Thoracic aorta (tissue), 2 donors: ENCODE measurements at places on chromosomes 1 and 21. TPM values are rescaled to one million over a fixed set of nuclear protein-coding genes. Genes with fewer than 3 reads are reported as not detected.

GJA8 gene
- total RNA-seq: not detected

SLX9 gene
- 5.9 TPM for total RNA-seq

AMY1C gene
- not detected for total RNA-seq

LRRC38 gene
- total RNA-seq: not detected

LGR6 gene
- total RNA-seq: 99.0 TPM

C1orf87 gene
- 1.5 TPM for total RNA-seq

ALX3 gene
- not detected for total RNA-seq

FNDC10 gene
- 2.7 TPM for total RNA-seq

TRIM58 gene
- total RNA-seq: 0.99 TPM

- DNase-seq: no peak
These were observed 78.0 kb upstream of the IPO9 start for GRCh38 chr1:201750934-201751333.

- DNase-seq: no peak
These were observed 279.2 kb downstream of the RPS6KC1 start for GRCh38 chr1:213330281-213330680.

DNA sequence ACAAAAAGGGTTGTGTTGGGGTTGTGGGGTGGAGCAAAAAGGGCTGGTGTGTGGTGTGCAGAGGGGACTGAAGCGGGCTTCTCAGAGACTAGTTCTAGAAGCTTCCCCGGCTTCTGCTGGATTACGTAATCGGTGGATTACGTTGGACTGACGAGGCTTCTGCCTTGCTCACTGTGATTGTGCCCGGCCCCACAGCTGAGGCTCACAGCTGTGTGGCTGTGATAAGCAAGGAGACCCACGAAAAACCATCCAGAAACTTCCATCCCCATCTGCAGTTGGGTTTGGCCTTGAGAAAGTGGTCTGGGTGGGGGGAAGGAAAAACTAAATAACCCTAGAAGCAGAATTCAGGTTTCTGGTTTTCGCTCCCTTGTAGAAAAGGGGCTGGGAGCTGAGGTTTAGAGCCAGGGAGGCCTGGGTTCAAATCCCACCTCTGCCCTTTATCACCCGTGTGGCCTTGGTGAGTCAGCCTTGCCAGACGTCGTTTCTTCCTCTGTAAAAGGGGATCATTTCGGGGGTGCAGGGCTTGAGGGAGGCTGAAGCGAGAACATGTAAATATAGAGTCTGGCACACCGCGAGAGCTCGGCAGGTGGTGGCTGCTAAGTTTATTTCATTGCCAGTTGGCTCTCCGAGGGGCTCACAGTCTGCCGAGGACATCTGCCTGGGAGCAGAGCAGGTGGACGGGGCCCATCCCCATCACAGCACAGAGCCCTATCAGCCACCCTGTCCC lies 30.4 kb upstream of the DISP3 start:
- DNase-seq: no peak

- no peak for DNase-seq
These were observed 406.9 kb upstream of the NCAM2 start for GRCh38 chr21:20591284-20591683.

GRCh38 chr1:94648225-94649007 lies 106.9 kb upstream of the F3 start:
- DNase-seq: peak; percentile 25

DNA sequence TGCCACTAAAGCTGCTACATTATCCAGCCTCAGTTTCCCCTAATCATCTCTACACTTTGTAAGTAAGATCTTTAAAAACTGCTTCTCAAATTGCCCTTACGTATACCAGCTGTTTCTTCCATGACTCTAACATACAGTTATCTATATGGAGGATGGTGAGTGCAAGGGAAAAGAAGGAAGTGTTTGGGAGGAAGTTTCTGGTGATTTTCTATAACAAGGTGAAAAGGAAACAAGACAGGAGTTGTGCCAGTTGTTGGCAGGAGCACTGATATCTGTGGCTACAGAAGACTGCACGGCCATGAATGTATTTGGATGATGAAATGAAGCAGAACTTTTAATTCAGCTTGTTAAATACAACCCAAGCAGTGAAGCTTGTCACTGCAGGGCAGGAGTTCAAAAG lies 32.3 kb upstream of the NHLH2 start:
- no peak for DNase-seq

- no peak for DNase-seq
These were observed 3.4 kb upstream of the CHD5 start for GRCh38 chr1:6183520-6183989.

GRCh38 chr1:202807451-202807925 lies 733 bp downstream of the KDM5B start:
- no peak for DNase-seq

DNA sequence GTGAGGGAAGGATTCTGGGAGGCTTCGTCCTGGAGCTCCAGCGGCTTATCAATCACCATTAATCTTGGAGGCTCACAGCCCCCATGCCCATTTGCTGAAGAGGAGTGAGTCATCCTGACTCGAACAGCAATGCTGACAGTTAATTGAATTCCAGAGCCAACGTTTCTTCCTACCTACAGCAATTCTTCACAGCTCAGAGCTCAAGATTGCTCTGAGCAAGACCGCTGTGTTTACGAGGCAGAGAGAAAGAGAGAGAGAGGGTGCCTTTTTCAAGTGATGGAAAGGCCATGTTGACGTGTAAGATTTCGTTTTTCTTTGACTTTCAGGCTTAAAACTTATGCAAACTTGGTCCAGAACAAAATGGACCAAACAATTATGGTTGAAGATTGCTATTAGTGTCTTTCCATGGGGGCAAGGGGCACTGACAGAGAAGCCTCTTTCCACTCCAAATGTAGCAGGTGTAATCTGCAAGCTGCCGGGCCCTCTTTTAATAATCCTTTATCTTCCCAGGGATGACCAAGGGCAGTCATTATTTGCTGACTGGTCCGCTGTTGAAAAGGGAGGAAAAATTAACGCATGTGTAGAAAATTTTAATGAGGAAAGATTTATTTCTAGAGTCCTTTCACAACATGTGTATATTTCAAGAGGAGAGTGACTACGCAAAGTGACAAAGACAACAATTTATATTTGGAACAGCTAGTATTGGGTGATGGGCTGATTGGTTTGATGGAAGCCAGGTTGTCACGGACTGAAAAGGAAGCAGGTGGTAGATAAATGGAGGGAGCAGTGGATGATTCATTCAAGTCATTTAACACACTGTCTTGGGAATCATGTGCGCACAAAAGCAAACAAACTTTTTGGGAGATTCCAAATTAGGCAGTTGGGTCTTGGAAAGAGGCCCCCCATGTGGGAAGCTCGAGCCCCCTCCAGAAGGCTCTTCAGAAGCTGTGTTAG lies 136.1 kb upstream of the IRF2BP2 start:
- DNase-seq: no peak

DNA sequence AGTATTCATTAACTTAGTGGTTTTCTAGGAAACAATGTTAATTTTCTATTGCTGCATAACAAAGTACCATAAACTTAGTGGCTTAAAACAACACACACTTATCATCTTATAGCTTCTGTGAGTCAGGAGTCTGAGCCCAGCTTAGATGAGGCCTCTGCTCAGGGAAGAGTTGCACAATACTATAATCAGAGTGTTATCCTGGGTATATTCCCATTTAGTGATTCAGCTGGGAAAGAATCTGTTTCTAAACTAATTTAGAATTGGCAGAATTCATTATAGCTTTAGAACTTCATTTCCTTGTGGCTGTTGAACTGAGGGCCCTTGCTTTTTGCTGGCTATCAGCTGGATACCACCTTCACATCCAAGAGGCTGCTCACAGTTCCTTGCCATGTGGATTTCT lies 515.5 kb downstream of the BRINP3 start:
- no peak for DNase-seq

- DNase-seq: no peak
These were observed 75.8 kb upstream of the WNT4 start for GRCh38 chr1:22218618-22219250.

- DNase-seq: no peak
These were observed 25.7 kb upstream of the ERICH3 start for GRCh38 chr1:74699331-74699730.

DNA sequence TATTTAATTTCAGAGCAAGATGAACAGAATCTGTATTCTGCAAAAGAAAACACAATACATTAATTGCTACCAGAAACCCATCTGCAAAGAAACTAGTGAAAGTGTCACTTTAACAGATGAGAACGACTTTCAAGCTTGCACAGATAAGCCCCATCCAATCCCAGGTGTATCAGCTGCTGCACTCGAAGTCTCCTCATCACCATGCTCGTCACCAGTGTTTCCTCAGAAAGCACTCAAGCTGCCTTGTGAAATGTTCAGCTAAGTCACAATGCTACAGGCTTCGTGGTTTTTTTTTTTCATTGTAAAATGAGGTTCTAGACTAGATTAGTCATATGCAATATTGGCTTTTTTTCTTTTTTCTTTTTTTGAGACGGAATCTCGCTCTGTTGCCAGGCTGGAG lies 3.3 kb upstream of the TOMM20 start:
- no peak for DNase-seq

- no peak for DNase-seq
These were observed 162.7 kb upstream of the COL6A1 start for GRCh38 chr21:45818904-45819285.

DNA sequence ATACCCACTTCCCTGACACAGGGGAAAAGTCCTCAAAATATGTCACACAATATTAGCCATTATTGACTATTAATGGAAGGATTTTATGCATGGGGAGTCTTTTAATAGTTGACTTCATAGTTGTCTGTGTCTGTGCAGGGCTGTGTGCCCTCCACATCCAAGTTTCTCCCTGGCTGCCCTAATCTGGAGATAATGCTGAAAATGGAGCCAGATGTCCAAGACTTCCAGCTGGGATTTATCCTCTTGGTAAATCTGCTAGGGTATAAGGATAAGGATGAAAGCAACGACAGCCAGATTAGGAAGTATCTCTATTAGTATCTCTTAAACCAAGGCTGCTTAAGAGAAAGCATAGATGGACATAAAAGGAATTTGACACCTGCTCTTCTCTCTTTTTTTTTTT lies 42.1 kb downstream of the CDK18 start:
- DNase-seq: no peak

DNA sequence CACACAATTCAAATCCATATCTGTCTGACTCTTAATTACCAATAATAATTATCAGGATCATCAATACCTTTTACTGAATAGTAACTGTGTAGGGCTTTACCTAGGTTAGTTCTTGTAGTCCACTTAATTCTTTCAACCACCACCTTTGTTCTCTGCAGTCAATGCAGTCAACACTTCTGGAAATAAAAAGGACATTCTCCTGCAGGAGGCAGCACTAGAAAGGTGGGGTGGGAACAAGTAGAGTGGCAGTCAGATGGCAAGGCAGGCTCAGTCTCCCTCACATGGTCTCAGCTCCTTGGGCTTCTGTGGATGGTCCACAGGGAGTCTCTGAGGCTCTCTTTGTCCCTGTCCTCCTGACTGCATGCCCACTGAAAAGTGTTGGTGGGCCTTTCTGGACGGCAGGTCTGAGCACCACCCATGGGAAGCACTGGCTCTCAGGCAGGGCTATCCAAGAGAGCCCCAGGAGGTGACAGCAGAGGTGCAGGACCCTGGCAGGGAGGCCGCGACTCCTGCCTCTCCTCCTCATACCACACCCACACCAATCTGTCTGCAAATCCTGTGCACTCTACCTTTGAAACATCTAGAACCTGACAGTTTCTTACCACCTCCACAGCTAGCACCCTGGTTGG lies 237.3 kb downstream of the FOXD2 start:
- DNase-seq: no peak

- DNase-seq: no peak
These were observed 37.6 kb downstream of the FAAH start for GRCh38 chr1:46431695-46432094.

DNA sequence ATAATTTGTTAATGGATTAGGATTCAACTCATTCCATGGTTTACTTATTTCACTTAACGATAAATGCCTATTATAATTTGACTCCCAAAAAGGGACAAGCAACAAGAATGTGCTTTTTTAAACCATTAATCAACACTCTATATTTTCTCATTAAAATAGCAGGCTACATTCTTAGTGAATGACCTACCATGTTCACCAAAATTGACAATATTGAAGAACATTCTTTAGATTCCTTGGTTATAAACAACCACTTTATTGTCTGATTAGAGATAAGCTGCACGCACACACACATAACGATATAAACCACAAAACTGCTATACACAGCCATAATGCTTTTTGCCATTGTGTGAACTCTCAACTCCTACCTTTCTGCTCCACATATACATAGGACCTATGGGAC lies 75.4 kb upstream of the LRRC7 start:
- no peak for DNase-seq

DNA sequence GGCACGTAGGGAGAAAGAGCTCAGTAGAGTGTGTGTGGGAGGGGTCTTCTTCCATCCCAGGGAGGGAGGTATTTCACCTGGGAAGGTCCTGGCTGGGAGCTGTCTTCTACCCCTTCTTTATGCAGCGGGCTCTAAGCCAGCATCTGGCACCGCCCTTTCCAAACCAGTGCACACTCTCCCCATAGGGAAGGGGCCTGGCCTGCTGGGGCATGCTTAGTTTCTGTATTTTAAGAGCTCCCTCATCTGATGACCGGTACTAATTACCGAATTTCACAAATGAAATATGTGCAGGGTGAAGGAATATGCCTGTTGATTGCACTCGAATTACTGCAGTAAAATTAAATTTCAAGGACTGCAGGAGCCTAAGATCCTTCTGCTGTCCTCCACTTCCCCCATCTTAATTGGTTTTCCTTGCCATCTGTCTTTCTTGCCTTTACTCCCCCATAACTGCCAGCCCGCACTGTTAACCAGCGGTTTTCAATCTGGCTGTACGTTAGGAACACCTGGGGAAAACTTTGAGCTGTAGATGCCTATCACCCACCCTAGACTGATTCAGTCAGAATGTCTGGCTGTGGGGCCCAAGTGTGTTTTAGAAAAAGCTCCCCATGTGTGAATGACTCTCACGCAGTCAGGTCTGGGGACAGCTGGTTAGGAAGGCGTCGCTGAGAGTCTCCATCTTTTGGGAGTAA lies 20.1 kb downstream of the GALNT2 start:
- DNase-seq: no peak

- no peak for DNase-seq
These were observed 26.5 kb downstream of the RUNX3 start for GRCh38 chr1:24903560-24903954.

GRCh38 chr1:206489980-206490770 lies 17.2 kb upstream of the RASSF5 start:
- no peak for DNase-seq

GRCh38 chr1:147560765-147561471 lies 19.6 kb downstream of the BCL9 start:
- DNase-seq: no peak

- DNase-seq: no peak
These were observed 25.1 kb upstream of the ASPM start for GRCh38 chr1:197171531-197171930.

DNA sequence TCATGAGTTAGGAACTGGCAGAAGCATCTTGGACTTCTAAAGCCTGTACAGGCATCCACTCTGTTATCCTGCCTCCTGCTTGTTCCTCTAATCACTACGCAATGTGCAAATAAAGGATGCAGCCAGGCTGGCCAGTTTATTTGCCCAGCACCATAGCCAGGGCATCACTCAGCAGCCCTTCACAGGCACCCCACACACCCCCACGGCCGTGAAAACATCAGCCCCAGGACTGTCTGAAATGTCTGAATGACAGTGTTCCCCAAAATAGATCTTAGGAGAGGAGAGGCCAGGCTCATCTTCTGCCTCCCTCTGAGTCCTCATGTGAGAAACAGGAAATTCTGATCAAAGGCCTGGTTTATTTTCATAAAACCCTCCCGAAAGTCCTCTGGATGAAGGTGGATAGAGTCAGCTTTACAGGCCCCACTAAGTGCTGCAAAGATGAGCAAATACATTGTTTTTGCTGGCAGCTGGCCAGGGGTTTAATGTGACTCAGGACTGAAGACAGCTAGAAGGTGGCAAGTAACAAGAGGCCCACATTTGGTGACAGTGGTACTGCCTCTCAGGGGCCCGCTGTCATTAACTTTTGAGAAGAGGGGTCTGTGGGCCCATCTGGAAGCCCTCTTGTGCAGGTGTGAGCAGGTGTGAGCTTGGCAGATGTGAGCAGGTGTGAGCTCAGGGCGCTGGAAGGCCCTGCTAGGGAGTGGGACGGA lies 32.9 kb downstream of the GRHL3 start:
- DNase-seq: no peak
